GM12892 (cell line): ENCODE measurements at places on chromosomes 5 and 9.

GRCh38 chr5:42888771-42889170, 77.1 kb upstream of the SELENOP start:
- no peak for DNase-seq

GRCh38 chr9:127724012-127724411, 8.1 kb downstream of the TTC16 start:
- DNase-seq, result no peak

DNA sequence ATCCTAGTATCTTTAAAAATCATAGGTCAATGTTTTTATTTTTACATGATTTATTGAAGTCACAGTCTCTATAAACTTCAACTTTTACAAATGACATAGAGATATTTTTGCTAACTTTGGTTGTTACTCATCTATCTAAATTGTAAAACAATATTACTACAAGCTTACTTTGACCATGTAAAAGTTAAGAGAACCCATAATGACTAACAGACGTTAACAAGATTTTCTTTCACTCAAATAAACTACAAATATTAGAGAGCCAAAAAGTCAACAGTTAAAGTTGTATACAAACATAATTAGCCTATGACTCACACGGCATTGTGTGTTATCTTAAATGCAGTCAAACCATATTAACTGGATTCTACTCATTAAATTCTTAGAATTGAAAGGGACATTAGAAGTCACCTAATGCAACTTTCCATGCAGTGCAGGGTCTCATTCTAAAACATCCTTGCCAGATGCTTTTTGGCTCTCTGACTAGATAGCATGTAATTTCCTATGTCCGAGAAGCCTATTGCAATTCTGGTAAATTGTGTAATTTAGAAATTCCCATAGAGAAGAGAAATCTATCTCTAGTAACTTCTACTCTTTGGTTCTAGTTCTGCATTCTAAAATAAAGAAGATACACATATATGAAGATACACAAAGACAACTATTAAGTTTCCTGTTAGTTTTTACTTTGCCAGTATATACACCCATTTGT, 42.2 kb upstream of the UGT3A2 start:
- no peak for DNase-seq

- DNase-seq, result no peak
Observed at GRCh38 chr9:82080265-82080664, 91.7 kb downstream of the SPATA31D1 start.

GRCh38 chr9:120475341-120475740, 104.6 kb downstream of the CDK5RAP2 start:
- DNase-seq, result no peak

GRCh38 chr5:95731571-95732554, 727 bp downstream of the RHOBTB3 start:
- DNase-seq, result no peak

DNA sequence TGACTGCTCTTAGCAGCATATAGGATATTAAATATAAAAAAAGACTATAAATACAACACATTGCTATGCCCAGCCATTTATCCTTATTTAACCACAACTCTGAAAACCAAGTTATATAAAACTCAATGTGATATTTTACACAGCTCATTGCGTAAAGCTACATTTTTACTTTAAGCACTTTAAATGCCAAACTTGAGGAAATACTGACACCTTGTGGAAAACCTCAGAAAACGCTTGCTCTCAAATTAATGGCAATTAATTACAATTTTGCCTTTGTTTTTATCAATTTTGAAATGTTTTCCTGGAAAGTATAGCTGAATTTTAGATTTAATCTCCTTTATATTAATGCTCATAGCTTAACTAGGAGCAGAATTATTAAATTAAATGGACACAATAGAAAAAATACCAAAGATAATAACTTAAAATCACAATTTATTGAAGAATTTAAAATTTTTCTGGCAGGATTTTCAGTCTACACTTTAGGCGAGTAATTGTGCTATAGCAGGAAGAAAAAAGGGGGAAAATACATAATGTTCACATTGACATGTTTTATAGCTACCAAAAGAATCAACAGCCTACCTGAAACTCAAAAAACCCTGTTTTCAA, 25.2 kb upstream of the PLAC8L1 start:
- no peak for DNase-seq

DNA sequence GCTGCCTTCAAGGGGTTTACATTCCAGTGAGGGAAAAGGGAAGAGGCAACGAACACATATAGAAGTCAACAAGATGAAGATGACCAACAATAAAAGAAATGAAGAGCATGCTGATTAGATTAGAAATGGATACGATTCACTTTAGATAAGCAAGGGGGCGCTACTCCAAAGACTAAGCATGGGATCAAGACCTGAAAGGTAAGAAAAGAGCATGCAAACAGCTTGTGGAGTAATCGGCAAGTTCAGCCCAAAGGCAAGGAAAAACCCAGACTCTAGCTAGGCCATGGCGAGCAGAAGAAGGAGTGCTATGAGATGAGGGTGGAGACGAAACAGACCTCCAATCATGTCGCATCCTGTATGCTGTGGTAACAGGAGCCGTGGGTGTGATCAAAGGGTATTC, 124.4 kb downstream of the FANCC start:
- DNase-seq, result no peak

DNA sequence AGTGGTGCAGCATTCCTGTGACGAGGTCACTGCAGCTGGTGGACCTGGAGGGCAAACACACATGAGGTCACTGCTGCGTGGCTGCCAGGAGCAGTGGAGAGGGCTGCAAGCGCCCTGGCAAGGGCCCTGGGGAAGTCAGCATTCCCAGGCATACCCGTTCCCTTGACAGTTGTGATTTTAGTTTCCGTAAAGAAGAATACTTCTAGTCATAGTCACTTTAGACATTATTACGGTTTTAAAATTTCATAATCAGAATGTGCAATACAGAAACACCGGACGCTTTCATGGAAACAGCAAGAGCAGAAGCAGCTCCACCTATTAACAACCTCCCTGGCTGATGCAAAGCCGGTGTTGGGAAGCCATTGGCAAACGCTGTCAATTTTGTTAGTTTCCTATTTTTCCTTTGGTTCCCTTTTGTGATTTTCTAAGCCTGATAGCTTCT, 129.8 kb downstream of the GADD45G start:
- DNase-seq, result no peak

GRCh38 chr5:40442346-40442745, 237.4 kb upstream of the PTGER4 start:
- DNase-seq, result no peak

- no peak for DNase-seq
Observed at GRCh38 chr5:9533562-9534364, 12.1 kb downstream of the SEMA5A start.

DNA sequence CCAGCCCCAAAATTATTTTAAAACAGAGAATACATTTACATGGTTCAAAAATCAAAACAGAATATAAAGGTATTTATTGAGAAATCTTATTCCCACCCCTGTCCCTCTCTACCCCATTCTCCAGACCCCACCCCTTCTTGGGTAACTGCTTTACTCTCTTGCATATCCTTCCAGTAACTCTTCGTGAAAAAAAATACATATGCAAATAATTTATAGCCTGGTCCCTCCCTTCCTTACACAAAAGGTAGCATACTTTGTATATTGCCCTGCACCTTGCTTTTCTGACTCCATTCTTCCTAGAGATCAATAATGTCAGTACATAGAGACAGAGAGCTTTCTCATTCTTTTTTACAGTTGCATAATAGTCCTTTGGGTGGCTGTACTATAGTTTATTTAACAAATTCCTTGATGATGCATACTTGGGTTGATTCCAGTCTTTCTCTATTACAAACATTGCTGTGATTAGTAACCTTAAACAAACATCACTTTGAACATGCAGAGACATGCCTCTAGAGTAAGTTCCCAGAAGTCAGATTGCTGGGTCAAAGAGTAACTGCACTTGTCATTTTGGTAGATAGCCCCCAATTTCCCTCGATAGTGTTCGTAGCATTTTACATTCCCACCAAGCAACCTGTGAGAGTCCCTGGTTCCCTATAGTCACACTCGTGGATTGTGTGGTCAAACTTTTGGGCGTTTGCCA, 47.9 kb downstream of the STOM start:
- no peak for DNase-seq

GRCh38 chr9:21097817-21098216, 20.1 kb upstream of the IFNB1 start:
- DNase-seq, result no peak
